NT2/D1 (cell line): ENCODE measurements at places on chromosomes 4 and X.

GRCh38 chr4:656436-657337, 17.4 kb downstream of the ATP5ME start:
- DNase-seq: no peak

DNA sequence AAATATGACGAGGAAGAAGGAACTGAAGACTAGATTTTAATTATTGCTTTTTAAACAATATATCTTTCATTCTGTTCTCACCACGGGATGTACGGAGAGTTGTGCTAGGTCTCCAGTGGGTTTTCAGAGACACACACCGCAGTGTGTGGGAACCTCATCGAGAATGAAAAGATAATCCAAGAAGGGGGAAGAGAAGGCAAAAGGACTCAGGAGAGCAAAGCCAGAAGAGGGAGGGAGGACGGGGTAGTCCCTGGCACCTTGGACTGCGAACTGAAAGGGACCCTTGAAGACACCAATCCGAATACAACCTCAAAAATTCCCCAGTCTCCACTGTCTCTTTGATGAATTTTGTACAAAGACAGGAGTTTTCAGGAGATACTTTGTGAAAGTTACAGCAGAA, 932 bp upstream of the LEF1 start:
- no peak for DNase-seq

DNA sequence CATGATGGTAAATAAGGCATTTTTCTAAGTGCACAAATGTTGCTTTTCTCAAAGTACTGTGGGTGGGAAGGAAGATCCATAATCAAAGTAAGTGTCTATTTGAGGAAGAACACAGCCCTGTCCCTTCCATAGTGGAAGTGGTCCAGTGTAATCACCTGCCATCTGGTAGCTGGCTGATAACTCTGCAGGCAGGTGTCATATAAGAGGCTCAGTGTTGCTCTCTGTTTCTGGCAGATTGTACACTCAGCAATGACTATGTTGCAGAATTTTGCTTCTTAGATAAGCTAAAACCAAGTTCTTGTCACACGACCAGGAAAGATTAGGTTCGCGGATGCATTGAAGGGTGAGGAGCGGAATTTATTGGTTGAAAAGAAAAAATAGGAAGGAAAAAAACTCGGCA, 20.9 kb downstream of the SAGE1 start:
- DNase-seq: no peak

DNA sequence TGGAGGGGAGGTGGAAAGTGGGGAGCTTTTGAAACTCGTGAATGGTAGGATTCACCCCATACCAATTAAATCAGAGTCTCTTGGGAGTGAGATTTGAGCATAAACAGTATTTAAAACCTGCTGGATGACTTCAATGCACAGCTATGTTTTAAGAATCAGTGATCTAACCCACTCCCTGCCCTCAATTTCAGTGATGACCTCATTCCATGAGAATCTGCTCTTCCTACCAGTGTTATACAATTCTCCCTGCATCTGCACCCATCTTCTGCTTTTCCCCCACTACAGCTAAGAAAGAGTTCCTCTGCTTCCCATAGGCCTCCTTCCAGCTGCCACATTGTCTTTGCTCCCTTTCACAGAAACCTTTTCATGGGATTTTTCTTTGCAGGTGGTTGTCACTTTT, 18.3 kb upstream of the H2AZ1 start:
- DNase-seq: no peak

GRCh38 chr4:86007042-86007441, 352.8 kb downstream of the MAPK10 start:
- DNase-seq: no peak

GRCh38 chrX:132651421-132652086, 162.7 kb upstream of the MBNL3 start:
- no peak for DNase-seq

DNA sequence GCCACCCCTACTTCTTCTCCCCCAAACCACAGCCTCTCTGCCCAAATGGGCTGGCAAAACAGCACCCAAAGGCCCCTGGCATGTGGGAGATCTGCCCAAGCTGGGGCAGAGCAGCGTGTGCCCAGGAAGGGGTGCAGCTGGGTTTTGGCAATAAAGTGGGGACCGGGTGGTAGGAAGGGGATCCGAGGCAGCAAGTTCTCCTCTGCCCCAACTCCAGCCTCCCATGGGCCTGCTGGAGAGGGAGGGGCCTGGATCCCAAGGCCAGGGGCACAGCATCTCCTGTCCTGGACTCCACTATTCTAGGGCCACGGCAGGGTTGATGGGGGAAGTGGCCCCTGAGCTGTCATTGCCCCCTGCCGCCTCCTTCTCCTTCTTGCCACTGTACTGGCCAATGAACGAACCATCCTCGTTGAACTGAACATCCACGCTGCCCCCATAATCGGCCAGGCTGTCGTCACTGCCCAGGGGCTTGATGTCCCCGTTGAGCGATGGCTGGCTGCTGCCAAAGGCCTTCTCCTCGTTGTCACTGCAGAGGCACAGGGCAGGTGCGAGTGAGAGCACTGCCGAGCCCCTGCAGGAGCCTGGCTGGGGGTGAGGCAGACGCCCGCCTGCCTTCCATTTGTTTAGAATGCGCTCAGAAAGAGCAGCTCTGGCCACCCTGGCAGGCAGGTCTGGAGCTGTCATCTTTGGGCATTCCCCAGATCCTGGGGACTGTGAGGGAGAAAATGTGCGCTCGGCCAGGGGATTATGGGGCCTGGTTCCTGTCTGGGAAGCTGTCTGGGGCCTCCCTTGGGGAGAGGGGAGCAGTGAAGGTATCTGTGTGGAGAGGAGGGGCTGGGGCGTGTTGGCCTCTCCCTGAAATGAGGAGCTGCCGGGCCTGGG, 23.4 kb downstream of the L1CAM start:
- no peak for DNase-seq

GRCh38 chr4:110472583-110473329, 3.2 kb upstream of the ENPEP start:
- peak; percentile 42 for DNase-seq

DNA sequence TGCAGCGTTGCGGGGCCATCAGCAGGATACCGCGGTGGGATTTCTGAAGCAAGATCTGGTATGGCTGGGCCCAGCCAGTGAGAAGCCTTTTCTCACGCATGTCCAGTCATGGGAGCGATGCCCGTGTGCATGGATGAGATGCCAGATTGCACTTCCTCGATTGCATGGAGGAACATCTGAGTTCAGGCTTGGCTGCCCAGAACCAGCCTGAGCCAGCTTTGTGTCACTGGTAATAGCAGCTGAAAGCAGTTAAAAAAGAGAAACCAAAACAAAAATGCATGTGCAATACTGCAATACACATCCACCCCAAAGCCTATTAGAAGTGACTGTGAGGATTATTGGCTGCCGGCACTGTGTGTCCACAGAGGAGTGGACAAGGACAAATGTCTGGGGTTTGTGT, 59.3 kb downstream of the PSAPL1 start:
- DNase-seq: no peak

GRCh38 chr4:173461170-173461569, 62.3 kb upstream of the SCRG1 start:
- DNase-seq: no peak

GRCh38 chrX:23935106-23935505, 27.3 kb downstream of the CXorf58 start:
- DNase-seq: no peak

DNA sequence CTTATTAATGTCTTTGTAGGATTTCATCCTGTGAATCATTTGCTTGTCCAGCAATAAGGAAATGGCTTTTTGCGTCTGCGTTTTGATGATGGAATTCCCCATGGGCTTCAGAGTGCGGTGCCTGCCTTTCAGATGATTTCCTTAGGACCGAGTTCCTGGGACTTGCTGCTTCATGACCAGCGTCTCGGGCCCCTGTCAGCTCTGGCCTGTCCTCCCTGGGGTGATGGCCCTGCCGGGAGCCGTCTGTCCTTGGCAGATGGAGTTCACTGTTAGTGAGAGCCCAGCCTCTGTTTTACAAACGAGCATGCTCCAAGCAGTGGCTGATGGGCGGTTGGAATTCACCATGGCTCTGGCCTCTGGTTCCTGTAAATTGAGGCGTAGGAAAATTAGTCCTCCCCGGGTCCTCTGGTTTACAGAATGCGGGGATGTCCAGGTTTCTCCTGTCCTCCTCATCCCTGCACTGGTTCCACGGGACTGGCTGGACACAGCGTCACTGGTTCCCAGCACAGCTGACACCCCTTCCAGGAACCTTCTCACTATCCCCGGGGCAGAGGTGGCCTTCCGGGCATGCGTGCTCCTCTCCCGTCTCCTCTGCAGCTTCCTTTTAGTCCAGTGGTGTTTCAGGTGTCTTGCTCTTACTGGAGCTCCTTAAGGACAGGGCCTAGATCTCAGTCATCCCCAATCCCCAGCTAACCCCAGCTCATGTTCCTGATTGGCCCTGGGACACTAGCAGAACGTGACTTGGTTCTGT, 34.9 kb downstream of the TBC1D14 start:
- no peak for DNase-seq

- no peak for DNase-seq
These were observed 35.9 kb downstream of the SUPT20HL1 start for GRCh38 chrX:24396236-24396930.

DNA sequence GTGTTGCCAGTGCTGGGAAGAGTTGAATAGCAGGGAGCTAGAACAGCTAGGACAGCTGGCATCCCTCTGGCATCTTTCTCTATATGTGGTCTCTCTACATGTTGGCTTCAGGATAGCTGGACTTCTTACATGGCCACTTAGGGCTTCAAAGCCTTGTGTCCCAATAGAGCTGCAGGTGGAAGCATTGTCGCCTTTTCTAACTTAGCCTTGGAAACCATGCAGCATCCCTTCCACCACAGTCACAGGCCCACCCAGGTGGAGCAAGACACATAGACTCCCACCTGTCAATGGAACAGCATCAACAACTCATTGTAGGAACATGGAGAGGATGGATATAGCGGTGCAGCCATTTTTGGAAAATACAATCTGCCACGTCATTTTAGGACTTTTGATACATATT, 149.0 kb downstream of the AASDH start:
- no peak for DNase-seq

DNA sequence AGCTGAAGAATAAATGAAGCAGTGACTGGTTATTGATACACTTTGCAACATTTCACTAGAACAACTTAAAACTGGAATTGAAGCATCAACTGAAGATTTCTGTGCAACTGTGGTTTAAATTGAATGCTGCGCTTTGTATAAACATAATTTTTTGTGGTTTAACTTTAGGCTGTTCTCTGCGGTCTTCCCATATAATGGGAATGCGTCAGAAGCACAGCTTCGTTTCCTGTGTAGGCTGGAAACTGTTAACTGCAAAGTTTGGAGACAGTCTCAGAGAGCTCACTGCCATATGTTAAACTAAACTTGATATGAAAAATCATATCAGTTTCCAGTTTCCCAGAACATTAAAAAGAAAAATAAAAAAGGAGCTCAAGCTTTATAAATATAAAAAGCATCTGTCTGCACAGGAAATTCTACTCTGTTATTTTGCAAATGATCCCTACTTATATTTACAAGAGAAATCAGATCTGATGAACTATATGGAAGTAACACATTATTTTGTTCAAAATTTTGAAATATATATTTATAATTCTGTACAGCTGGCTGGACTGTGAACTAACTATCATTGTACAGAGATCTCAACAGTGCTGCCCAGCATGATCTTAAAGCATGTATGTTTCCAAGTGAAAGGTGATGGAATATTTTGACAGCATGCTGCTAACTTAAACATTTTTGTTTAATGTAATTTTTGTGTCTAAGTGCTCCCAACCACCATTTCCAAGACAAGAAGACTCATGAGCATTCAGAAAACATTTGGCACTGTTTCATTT, 139.9 kb downstream of the NDST3 start:
- DNase-seq: no peak

GRCh38 chr4:156971676-156972378, at the start of gene PDGFC:
Gene PDGFC, minus strand, starts transcription at chr4:156971799. Its CDS starts 896 bp downstream, at chr4:156970903.
- DNase-seq: no peak

GRCh38 chrX:119118780-119119395, 8.7 kb downstream of the KIAA1210 start:
- peak; percentile 58 for DNase-seq

DNA sequence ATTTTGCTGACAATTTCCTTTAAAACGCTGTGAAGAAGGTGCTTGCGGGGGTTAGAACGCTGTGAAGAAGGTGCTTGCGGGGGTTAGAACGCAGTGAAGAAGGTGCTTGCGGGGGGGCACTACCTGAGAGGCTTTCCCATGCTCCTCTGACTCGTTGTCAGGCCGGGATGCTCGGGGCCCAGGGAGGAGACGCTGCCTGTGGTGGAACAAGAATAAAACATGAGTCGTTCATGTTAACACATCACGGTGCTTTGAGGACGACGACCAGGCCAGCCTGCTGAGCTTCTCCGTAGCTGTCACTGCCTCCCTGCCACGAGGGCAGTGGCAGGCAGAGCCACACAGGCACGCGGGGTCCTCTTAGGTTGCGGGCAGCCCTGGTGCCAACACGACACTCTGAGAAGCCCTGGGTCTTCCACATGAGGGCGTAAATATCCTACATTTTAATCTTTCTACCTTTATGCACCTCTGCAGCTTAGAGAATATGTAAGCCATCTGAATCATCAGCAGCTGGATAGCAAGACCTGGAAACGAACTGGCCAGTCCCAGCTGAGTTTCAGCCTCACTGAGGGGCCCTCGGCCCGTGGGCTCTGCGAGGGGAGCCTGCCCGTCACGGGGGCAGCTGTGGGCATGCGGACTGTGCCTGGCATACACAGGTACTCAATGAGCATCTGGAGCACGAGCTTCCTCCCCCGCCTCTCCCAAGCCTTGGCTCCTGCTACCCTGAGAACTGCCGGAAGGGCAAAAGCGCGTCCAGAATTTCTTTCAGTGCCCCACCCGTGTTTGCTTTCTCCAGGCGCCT, 47.0 kb downstream of the FGFRL1 start:
- no peak for DNase-seq

GRCh38 chr4:121072224-121073003, at the start of gene NDNF:
Gene NDNF, minus strand, starts transcription at chr4:121072535. Its CDS starts 26,698 bp downstream, at chr4:121045837.
- no peak for DNase-seq

GRCh38 chrX:76148041-76148665, 24.7 kb upstream of the PBDC1 start:
- DNase-seq: no peak

DNA sequence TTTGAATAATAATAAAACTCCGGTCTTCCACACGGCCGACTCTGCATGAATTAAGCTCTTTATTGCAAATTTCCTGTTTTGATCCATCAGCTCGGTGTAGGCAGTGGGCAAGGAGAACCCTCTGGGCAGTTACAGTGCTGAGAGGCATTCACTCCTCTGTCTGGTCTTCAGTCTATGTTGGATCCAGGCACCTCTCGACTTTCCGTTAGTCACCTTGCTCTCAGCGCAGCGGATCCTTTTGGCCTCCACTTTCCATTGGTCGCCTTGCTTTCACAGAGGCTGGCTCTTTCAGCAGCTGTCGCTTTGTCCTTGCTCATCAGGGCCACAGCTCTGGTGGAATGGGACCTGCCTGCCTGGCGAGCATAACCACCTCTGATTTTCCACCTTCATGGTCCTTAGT, 52.9 kb downstream of the TRMT44 start:
- no peak for DNase-seq

GRCh38 chr4:114108869-114109268, 129.4 kb upstream of the ARSJ start:
- DNase-seq: no peak

DNA sequence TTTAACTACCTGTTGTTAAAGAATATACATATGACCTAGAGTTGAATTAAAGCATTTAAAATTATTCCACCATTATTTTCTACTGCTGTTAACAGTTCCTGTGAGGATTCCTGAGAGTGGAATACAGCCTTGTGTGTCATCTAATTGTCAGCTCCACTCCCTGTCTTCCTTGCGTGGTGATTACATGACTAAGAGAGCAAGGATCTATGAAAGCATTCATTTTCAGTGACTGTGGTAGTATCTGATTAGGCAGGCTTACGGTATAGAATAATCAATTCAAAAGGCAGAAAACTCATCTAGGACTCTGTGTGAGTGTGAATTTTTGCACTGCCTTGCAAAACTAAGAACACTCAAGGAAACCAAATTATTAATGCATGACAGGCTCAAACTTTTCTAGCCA, 577.8 kb downstream of the SH3BGRL start:
- no peak for DNase-seq
